Jurkat, Clone E6-1 (cell line): ENCODE measurements at places on chromosomes 13 and 19.
A peak's percentile ranks its signal among the peaks of the same experiment; 100 is the strongest.

GRCh38 chr13:88656751-88657150 lies 985.6 kb downstream of the SLITRK5 start:
- no peak for DNase-seq

DNA sequence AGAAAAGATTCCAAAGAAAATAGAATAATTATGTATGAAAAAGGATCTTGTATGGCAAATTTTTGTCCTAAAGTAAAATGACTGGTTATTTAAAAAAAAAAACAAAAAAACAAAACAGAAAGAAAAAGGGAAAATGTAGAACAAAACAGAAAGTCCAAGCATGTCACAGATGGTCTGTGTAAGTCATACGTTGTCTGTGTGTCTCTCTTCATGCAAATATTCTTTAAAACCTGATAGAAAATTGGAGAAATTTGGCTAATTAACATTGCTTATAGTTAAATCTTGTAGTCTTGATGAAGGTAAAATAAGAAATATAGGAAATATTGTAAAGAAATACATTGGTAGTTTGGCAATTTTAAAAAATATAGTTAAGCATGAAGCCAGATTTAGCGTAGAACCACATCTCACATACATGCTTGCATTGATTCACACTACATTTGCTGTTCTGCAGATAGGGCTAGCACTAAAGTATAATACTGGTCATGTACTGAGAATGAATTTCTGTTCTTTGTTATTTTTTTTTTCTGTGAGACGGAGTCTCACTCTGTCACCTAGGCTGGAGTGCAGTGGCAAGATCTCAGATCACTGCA lies 58.4 kb downstream of the SPRYD7 start:
- DNase-seq = peak; percentile 16

GRCh38 chr19:1839658-1840540 lies 8.4 kb downstream of the REXO1 start:
- DNase-seq = no peak

- DNase-seq = no peak
Observed at GRCh38 chr13:21450936-21451335, 8.2 kb downstream of the ZDHHC20 start.

- DNase-seq = peak; percentile 60
Observed at GRCh38 chr19:16168465-16169081, 4.8 kb downstream of the CIB3 start.
